GM19239 (cell line): ENCODE measurements at places on chromosomes 6 and 20.

GRCh38 chr6:25320459-25320858 is 41.3 kb downstream of the CARMIL1 start:
- DNase-seq, result no peak

GRCh38 chr20:52309181-52309580 is 117.6 kb upstream of the ZFP64 start:
- no peak for DNase-seq

DNA sequence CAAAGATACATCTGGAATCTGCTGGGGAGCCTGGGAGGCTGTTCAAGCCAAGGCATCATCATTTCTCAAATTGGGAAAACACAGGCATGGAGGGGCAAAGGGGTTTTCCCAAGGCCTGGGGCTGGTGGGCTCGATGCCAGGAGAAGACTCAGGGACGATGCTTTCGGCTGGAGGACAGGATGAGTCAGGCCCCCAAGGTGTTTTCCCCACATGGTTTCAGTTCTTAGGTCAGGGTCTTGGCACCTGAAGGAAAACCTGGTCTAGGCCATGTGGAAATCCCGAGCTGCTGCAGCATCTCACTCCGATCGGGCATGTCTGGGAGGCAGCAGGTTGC is 348.1 kb downstream of the CDC5L start:
- no peak for DNase-seq

GRCh38 chr20:18164356-18164755 is 26.7 kb downstream of the KAT14 start:
- no peak for DNase-seq

DNA sequence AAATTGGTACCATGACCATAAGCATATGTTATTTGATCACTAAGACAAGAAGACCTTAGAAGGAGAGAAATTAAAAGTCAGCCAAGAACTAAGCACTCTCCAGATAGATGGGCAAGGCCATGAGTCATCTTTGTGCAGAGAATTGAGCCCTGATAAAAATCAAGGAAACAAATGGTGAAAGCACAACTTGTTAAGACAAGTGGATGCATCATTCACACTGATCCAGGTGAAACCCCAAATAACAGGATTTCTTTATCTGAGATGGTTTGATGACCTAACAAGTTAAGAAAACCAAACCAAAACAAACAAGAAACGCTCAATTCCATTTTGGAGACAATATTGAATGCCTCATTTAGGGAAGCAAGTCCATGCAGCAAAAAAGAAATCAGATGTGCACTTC is 121.6 kb downstream of the ADAT2 start:
- DNase-seq, result no peak

DNA sequence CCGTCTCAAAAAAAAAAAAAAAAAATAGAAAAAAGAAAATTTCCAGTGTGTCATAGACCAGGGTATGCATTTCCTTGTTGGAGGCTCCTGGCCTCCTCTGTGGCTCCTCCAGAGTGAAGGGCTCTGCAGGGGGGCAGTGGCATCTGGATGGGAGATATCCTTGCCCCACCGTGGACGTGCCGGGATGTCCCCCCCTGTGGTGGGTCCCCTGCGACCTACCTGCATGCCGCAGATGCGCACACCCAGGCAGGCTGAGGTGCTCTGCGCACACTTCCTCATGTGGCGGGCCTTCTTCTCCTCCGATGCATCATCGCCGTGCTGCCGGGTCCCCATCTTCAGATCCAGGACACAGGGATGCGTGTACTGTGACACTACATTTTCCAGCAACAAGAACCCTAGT is 13.7 kb upstream of the UQCC2 start:
- no peak for DNase-seq

DNA sequence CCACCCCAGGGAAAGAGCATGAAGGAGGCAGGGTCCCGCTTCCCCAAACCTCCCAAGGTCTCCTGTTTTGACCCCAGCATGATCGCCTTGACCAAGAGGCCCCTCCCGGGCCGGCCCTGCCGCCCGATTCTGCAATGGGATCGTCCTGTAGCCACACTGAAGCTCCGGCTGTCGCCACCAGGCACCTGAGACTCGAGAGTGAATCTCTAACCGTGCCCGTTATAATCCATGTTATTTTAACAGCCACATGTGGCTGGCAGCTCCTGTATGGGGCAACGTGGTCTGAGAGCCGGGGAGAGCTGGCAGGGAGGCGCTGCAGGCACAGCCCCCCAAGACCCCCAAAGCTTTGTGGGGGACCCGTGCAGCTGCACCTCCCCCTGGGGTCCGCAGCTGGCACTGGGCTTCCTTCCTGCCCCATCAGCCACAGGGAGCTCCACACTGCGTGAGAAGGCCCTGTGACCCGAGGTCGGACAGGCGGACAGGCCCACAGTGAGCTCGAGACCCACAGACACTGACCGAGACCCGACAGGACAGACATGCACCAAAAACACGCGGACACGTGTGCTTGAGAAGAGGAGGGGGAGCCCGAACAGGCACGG is 51.3 kb downstream of the KCNQ2 start:
- no peak for DNase-seq

DNA sequence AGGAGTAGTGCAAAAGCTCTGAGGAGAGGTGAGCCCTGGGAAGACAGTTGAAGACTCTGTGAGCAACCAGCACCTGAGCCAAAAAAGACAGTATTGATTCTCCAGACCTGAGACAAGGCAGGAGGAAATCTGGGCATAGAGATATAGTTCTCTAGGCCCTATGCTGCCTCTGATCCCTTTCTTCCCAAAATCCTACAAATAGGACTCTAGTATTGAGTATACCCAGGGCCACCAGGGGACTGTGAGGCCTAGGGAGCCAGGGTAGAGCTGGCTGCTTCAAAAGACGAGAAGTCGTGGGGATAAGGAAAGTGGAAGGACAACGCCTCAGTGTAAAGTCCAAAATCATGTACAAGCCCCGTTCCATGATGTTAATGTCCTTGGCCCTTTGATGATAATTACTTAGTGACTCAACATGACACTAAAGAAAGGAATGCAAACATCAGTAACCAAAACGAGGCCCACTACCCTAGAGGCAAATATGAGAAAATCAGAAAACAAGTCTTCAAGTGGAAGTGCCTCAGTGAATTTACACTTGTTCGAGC is 197.3 kb upstream of the PROKR2 start:
- DNase-seq, result no peak

DNA sequence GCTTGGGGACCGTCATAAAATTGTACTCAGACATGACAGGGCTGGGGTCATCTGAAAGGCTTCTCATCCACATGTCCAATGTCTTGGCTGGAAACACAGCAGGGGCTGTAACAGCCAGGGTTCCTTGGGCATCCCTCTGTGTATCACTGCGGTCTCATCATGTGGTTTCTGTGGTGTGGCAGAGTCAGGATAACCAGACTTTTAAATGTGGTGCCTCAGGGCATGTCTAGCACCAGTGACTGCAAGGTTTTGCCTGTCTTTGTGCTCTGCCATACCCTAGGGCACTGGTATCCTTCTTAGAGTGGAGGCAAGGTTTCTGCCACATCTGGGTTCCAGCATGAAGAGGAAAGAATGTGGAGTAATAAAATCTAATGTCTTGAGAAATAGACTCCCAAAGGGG is 124.2 kb downstream of the PLEKHG1 start:
- DNase-seq, result no peak

DNA sequence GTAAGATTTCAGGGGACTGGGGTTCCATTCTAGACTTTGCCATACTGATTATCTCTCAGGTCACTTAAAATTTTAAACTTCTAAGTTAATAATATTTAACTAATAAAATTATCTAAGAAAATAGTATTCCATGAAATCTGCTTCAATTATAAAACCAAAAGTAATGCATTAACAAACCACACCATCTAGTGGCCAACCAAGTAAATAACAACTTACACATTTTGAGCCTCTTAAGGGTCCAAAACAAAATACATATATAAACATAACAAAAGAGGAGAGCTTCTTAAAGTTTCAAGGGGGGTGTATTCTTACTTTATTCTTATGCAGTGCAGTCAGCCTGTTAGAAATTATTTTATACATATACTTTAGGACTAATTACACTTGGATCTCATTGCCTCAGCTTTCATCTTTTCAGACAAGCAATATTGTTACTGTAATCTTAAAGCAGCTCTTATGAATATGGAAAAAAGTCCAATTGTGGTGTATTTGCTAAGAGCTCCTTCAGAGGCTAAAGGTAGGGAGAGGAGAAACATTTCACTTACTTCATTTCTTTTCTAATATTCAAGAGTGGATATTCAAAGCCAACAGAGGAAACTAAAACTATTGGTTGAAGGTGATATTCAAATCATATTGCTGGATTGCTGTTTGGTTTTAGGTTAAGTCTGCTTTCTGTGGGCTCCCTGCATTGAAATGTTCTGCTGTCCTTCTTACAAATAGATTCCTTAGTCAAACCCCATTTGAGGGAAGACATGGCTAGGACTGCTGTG is 199.7 kb upstream of the SIM1 start:
- no peak for DNase-seq

- DNase-seq, result no peak
Measured at GRCh38 chr6:101399616-101400162, 6.2 kb downstream of the GRIK2 start.
